ENCODE measurements at places on chromosomes 7 and 10.

- no peak for DNase-seq
Measured at GRCh38 chr7:610141-610530, 90.5 kb upstream of the PDGFA start.

DNA sequence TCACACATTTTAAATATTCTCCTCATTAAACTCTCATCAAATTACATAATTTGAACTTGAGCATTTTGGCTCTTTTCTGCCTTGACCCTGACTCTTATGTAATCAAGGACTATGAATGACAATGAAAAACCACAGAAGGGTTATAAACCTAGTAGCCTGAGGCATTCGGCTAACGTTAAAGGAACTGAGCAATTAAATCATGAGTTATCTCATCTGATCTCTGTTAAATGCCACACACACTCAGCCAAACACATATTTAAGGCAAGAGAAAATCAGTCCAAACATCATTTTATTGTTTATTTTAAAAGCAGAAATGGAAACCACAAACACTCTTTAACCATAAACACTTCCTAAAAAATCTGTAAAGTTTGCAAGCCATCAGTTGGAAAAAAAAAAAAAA is 204.3 kb downstream of the DGKI start:
- DNase-seq, result no peak

DNA sequence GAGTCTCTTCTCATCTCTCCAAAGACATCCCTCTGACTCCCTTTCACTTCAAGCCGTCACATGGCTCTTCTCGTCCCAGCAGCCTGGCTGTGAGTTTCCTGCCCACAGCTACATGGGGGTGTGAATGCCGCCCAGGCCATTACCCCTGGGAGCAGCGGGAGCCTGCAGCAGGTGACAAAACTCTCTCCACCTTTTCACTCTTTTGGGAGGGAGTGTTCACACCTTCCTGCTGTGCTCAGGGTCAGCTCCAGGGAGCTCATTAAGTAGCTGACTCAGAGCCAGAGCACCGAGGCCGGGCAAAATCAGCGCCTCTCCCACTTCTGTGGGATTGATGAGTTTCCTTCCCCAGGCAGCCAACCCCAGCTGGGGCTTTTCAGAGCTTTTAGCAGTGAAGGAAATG is 271.3 kb downstream of the TYW1 start:
- DNase-seq, result no peak

DNA sequence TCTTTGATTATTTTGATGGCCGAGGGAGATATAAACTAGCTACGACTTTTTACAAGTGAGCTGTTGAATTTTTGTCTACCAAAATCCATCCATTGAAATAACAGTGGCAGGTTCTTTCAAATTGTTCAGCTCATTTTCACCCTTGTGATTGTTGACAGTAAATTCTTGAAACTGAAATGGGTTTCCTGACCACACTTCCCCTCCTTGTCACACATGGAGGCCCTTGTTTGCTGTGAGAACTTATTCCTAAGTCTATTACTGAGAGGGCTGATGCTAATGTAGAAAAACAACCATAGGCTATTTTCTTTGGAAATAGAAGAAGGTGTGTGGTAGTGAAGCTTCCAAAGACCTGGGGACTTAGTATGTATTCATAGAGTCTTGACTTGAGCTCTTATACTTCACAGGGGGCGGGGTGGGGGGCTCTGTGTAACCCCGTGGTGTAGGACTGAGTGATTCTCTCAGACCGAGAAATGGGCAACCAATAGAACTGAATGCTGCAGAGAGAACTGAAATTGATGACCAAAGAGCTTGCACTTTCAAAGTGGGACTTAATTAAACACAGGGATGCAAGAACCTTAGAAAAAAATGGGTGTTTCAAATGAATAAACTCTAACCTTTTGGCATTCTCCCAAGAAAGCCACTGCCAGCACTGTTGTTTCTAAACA is 718.9 kb downstream of the CCSER2 start:
- DNase-seq, result no peak

- DNase-seq, result peak; percentile 53
Measured at GRCh38 chr7:133850497-133851280, 276.5 kb upstream of the LRGUK start.

GRCh38 chr10:105950410-105950809 is 1214.1 kb downstream of the SORCS1 start:
- DNase-seq, result peak; percentile 43

DNA sequence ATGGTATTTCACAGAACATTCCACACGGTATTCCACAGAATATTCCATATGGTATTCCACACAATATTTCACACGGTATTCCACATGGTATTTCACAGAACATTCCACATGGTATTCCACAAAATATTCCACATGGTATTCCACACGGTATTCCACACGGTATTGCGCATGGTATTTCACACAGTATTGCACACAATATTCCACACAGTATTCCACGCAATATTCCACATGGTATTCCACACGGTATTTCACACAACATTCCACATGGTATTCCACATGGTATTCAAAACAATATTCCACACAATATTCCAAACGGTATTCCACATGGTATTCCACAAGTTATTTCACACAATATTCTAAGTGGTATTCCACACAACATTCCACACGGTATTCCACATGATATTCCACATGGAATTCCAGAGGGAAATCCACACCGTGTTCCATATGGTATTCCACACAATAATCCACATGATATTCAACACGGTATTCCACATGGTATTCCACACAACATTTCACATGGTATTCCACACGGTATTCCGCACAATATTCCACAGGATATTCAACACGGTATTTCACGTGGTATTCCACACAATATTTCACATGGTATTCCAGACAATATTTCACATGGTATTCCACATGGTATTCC is 136.7 kb upstream of the CHST15 start:
- no peak for DNase-seq

- no peak for DNase-seq
Measured at GRCh38 chr10:93712593-93712992, 10.2 kb upstream of the FRA10AC1 start.

DNA sequence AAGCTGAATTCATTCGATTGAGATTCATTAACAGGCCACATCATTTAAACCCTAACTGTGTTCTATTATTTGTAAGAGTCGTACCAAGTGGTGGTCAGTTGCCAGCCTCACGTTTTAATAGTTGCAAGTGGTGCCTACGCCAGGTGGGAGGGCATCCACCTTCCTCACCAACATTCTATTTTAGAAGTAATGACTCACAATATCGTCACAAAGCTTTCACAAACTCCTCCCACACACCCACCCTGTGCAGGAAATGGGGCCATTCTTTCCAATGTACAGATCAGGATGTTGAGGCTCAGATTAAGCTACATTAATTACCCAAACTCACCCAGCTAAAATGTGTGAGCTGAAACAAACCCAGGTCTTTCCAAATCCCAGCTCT is 77.3 kb upstream of the SAMD8 start:
- DNase-seq, result peak; percentile 42

Data from dermis blood vessel endothelial cell (primary cell).